ENCODE measurements at places on chromosomes 11 and 22.

- peak; percentile 89 for DNase-seq
These were observed 18.4 kb downstream of the SELENOO start for GRCh38 chr22:50218996-50219727.

DNA sequence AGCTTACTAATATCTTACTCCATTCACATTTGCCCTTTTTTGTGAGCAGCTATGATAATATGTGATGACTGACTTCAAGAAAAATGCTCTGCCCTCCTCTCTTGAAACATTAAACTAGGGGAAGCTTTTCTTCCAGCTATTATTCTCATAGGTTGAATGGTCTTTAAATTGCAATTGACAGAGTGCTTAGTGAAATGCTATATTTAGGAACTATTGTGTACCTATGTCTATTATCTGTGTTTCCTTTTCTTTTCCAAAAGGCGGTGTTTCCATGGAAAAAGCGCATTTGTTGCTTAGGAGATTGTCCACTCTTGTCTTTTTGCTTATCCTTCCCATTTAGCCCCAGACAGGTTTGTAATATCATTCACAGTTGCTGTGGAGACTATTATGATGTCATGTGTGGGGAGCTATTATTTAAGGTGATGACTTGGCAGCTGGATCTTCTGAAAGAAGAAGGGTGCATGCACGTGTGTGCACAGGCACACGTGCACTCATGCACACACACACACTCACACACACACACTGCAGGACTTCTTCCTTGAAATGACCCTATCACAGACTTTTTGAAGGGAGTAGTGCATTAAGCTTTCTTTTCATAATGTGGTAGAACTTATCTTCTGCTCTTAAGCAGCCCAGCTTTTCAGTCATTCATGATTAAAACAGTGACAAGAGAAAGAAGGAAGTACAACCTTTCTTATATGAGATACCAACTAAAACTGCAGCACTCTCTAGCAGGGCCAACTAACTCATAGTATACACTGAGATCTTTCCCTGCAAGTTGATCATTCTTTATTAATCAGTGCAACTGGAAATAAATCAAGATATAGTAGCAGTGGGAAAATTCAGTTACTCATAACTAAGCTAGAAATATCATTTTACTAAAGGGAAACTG is 340.8 kb upstream of the MTNR1B start:
- DNase-seq: no peak

GRCh38 chr11:1887451-1888346 is 4.0 kb downstream of the PRR33 start:
- peak; percentile 23 for DNase-seq

DNA sequence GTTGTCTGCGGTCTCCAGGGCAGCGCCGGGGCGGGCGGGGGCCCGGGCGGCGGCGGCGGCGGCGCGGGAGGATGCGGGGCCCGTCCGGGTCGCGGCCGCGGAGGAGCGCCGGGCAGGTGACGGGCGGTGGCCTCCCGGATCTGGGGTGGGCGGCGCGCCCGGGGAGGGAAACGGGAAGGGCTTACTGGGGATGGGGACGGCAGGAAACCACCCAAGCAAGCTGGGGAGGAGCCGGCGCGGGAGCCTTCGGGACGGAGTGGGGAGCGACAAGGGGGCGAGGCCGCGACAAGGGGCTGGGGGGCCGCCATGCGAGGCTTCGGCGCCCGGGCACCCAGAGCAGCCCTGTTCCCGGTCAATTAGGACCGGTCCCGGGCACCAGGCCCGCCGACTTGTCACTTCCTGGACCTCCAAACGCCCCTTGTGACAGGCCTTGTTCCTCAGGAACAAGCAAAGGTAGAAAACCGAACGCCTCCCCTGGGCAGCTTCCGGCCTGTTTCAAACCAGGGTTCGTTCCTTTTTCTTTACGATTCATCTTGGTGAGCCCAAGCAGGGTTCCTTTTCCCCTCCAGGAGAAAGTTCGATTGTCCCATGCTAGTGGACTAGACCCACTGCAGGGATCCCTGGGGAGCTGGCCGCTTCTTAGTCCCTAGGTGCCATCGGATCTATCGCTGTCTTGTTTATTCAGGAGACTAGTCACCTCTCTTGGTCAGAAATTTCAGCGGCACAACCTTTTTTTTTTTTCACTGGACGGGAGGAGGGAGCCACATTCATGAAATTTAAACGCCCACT is 492 bp downstream of the JHY start:
- DNase-seq: peak; percentile 76

GRCh38 chr11:128208329-128209137 is 378.8 kb downstream of the ETS1 start:
- DNase-seq: no peak

- DNase-seq: no peak
These were observed 580.8 kb downstream of the NELL1 start for GRCh38 chr11:21250196-21250595.

DNA sequence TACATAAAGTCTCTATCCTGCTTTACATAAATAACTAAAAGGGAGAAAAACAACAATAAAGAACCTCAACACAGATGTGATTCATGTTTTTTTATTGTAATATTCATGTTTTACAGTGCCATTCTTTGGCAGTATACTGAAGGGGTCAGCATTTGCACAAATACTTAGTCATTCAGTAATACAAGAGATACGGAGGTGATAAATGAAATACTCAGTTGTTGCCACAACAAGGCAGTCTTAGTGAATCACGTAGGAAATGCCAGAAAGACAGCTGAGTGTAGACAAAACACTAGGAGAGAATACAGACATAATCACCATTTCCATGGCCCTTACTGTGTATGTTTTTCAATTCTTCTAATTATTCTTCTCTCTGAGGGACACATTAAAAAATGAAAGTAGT is 910.4 kb downstream of the METTL15 start:
- DNase-seq: no peak

DNA sequence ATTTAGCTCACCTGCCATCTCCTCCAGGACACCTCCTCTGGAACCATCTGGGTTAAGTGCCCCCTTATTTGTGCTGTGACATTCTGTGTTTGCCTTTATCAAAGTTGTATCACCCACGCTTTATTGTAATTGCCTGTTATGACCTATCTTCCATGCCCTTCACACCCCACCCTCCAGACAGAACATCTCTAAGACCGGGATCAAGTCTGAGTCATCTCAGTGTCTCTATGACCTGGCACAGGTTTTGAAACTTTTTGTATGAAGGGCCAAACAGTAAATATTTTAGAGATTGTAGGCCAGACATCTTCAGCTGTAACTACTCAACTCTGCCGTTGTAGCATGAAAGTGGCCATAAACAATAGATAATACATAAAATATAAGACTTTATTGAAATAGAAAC is 161.8 kb downstream of the SPON1 start:
- DNase-seq: no peak
